ENCODE measurements at places on chromosomes 6 and 20. TPM values are rescaled to one million over a fixed set of nuclear protein-coding genes. Genes with fewer than 3 reads are reported as not detected.

Gene RXRB
- total RNA-seq: 14.7 TPM

Gene PRPF6
- total RNA-seq: 72.1 TPM

Gene DNMT3B
- 5.6 TPM for total RNA-seq

Gene SLC22A16
- not detected for total RNA-seq

Gene CST4
- not detected for total RNA-seq

Gene VSTM2L
- 14.1 TPM for total RNA-seq

Gene ANKRD66
- total RNA-seq: not detected

Gene SLC12A5
- not detected for total RNA-seq

Gene HSP90AB1
- 1,415 TPM for total RNA-seq

Gene BTNL2
- total RNA-seq: not detected

Gene F13A1
- total RNA-seq: not detected

Gene VSX1
- not detected for total RNA-seq

- H3K4me3 ChIP-seq: no peak overlapping the region
- no peaks in the 10 kb centered on the region for H3K4me1 ChIP-seq
- no peaks in the 10 kb centered on the region for H3K27me3 ChIP-seq
- H3K27ac ChIP-seq: no peak overlapping the region
Observed at GRCh38 chr6:170201361-170201760, 89.5 kb downstream of the DLL1 start.

- H3K36me3 ChIP-seq: peaks cover 34% of the 10 kb centered on the region
- peaks cover 9% of the 10 kb centered on the region for H3K4me1 ChIP-seq
- H3K4me3 ChIP-seq: peak overlapping the region; percentile 74
- no peaks in the 10 kb centered on the region for H3K27me3 ChIP-seq
- no peak for DNase-seq
Observed at GRCh38 chr6:138404666-138405337, 779 bp downstream of the HEBP2 start.

DNA sequence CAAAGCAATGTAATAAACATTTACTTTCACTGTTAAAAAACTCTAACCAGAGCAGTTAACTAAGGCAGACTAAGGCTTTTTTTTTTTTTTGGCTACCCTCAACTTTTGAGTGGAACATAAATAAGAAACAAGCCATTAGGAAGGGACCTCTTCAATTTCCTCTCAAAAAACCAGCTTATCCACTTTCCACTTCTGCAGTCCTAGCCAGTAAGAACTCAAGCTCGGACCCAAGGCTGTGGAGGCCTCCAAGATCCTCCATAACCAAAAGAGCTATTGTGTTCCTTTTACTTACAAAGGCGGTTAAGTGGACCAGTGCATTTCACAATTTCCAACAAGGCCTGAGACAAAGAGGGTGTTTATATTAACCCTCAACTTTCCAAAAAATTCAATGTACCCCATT lies 5.3 kb downstream of the KCNK5 start:
- no peak overlapping the region for H3K4me3 ChIP-seq
- no peak for DNase-seq
- peaks cover 7% of the 10 kb centered on the region for H3K27me3 ChIP-seq
- H3K27ac ChIP-seq: no peak overlapping the region
- no peaks in the 10 kb centered on the region for H3K36me3 ChIP-seq

DNA sequence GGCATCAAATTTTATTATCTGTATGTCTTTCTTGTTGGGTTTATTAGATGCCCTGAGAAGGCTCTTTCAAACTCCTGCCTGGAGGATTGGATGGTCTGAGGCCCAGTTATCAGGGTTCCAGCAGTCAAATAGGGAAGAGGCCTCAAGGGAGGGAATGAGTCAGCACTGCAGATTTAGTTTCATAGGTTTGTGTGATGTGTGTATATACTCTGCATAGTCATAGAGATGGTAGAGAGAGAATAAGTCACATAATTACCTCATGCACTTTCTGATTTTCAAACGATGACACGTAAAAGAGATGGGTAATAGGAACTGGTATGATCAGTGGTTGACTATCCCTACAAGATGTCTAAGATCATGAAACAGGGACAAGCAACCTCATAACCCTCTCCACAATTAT lies 82.1 kb downstream of the ADAT2 start:
- no peak for DNase-seq
- no peaks in the 10 kb centered on the region for H3K4me1 ChIP-seq
- no peaks in the 10 kb centered on the region for H3K36me3 ChIP-seq
- H3K4me3 ChIP-seq: no peak overlapping the region

DNA sequence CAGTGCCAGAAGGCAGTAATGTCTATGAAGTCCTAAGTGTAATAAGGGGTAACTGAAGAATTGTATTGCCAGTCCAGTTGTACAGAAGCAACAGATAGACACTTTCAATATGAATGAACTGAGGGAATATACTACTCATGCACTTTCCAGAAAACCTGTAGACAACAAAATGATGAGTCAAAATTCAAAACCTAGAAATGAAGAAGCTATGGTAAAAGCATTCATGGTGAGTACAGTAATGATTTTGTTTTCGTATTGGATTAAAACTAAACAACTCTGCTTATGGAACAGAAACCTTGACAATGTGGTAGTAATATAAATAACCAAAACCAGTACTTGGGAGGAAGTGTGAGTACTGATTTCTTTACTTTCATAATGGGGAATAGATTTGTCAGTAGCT lies 35.0 kb downstream of the ARMC2 start:
- H3K27me3 ChIP-seq: no peaks in the 10 kb centered on the region
- no peak for DNase-seq
- H3K4me1 ChIP-seq: no peaks in the 10 kb centered on the region

- no peaks in the 10 kb centered on the region for H3K36me3 ChIP-seq
- H3K27ac ChIP-seq: no peak overlapping the region
- no peaks in the 10 kb centered on the region for H3K4me1 ChIP-seq
Observed at GRCh38 chr6:160678744-160679401, 14.8 kb upstream of the LPA start.

GRCh38 chr20:2135013-2135412 lies 33.4 kb downstream of the STK35 start:
- no peaks in the 10 kb centered on the region for H3K27me3 ChIP-seq
- H3K27ac ChIP-seq: no peak overlapping the region
- DNase-seq: no peak
- H3K4me3 ChIP-seq: no peak overlapping the region

- no peak overlapping the region for H3K4me3 ChIP-seq
- no peak for DNase-seq
- no peaks in the 10 kb centered on the region for H3K27me3 ChIP-seq
- no peaks in the 10 kb centered on the region for H3K4me1 ChIP-seq
Observed at GRCh38 chr6:109202409-109203264, 107.3 kb downstream of the CEP57L1 start.

GRCh38 chr6:71545905-71546304 lies 257.3 kb downstream of the OGFRL1 start:
- H3K36me3 ChIP-seq: no peaks in the 10 kb centered on the region
- H3K4me1 ChIP-seq: peaks cover 33% of the 10 kb centered on the region
- no peak overlapping the region for H3K27ac ChIP-seq

DNA sequence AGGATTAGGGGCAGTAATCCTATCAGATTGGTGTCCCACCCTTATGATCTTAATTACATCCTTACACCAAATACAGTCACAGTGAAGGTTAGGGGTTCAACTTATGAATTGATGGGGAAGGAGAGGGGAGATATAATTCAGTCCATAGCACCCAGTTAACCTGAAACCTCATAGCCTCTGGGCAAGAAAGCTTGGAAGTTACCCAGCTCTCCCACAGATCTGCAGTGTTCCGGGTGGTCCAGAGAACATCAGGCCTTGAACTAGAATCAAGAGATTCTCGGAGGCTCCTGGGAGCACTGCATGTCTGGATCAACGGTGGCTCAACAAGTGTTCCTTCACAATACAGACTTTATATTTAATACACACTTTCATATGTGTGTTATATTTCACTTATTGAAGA lies 392.6 kb upstream of the MARCKS start:
- H3K27me3 ChIP-seq: no peaks in the 10 kb centered on the region
- no peak for DNase-seq
- H3K4me1 ChIP-seq: peaks cover 18% of the 10 kb centered on the region
- no peak overlapping the region for H3K4me3 ChIP-seq

- peaks cover 35% of the 10 kb centered on the region for H3K4me1 ChIP-seq
- no peak overlapping the region for H3K4me3 ChIP-seq
- H3K36me3 ChIP-seq: no peaks in the 10 kb centered on the region
- H3K27me3 ChIP-seq: no peaks in the 10 kb centered on the region
- H3K27ac ChIP-seq: peak overlapping the region; percentile 56
Observed at GRCh38 chr20:4545526-4545925, 176.2 kb upstream of the PRND start.

DNA sequence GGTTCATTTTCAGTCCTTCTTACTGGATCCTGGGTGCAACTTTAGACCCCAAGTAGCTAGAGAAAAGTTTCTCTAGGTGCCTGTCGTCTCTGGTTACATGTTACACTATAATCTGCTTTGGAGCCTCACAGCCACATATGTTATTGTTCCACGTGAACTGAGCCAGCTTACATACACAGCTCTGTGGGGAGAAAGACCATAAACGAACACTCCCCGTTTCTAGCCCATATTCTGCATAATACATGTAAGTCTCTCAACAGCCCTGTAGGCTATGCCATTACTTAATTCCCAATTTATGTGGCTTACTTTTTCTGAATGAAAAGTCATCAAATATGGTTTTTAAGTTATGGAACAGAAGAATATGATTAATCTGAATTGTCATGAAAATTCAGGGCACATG lies 233.8 kb downstream of the BCKDHB start:
- no peaks in the 10 kb centered on the region for H3K36me3 ChIP-seq
- no peaks in the 10 kb centered on the region for H3K27me3 ChIP-seq
- H3K4me3 ChIP-seq: no peak overlapping the region
- no peak for DNase-seq
- H3K27ac ChIP-seq: no peak overlapping the region
- no peaks in the 10 kb centered on the region for H3K4me1 ChIP-seq

- H3K36me3 ChIP-seq: peaks cover 44% of the 10 kb centered on the region
- no peak for DNase-seq
- no peaks in the 10 kb centered on the region for H3K4me1 ChIP-seq
- no peak overlapping the region for H3K27ac ChIP-seq
- H3K27me3 ChIP-seq: no peaks in the 10 kb centered on the region
- no peak overlapping the region for H3K4me3 ChIP-seq
Observed at GRCh38 chr6:99416892-99417767, 8.0 kb downstream of the PNISR start.

- H3K27ac ChIP-seq: no peak overlapping the region
- H3K27me3 ChIP-seq: no peaks in the 10 kb centered on the region
- H3K4me3 ChIP-seq: no peak overlapping the region
- DNase-seq: no peak
- H3K36me3 ChIP-seq: peaks cover 18% of the 10 kb centered on the region
- no peaks in the 10 kb centered on the region for H3K4me1 ChIP-seq
Observed at GRCh38 chr6:144776031-144776819, 491.1 kb downstream of the UTRN start.

Data from SJSA1 (cell line).